ENCODE measurements at places on chromosomes 3 and 15.

DNA sequence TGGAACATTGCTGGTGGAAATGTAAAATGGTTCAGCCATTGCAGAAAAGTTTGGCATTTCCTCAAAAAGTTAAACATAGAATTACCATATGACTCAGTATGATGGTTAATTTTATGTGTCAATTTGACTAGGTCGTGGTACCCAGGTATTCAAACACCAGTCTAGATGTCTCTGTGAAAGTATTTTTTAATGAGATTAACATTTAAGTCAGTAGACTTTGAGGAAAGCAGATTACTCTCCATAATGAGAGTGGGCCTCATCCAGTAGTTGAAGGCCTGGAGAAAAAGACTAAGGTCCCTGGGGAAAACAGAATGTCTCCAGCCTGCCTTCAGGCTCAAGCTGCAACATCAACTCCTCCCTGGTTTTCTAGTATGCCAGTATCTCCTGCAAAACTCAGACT is 42.3 kb upstream of the TMEM87A start:
- peak; percentile 4 for DNase-seq

DNA sequence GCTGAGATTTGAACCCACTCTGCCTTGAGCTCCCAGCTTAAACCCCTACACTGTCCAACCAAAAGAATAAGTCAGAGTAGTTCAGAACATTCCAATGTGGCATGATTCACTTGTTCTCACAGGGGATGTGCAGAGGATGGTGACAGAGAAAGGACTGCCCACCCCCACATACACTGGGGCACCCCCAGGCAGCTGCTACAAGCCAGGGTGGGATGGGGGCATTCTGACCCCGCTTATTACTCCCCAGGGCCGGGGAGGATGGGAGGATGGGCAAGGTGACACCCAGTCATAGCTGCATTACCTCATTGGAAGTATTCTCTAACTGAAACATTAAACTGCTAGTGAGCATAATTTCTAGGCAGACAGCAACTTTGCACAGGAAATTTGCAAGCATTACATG is 126.0 kb upstream of the PRR20G start:
- no peak for DNase-seq

DNA sequence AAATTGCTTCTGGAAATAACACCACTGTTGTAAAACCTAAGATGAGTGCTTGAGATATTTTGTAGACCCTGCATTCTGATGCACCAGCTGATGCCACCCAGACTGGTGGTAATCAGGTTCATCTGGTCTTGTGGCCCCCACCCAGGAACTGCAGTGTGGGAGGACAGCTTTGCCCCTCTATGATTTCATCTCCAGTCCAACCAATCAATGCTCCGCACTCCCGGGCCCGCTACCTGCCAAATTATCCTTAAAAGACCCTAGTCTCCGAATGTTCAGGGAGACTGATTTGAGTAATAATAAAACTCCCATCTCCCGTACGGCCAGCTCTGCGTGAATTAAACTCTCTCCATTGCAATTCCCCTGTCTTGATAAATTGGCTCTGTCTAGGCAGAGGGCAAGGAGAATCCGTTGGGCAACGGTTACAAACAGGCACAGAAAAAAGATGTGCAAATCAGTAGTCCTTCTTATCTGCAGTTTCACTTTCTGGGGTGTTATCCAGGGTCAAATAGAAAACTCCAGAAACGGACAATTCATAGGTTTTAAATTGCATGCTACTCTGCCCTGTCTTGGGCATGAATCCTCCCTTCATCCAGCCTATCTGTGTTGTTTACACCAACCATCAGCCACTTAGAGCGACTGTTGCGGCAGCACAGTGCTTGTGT is 29.2 kb upstream of the TRPM1 start:
- no peak for DNase-seq

- DNase-seq = no peak
These were observed 373.3 kb downstream of the GAP43 start for GRCh38 chr3:115996420-115997108.

DNA sequence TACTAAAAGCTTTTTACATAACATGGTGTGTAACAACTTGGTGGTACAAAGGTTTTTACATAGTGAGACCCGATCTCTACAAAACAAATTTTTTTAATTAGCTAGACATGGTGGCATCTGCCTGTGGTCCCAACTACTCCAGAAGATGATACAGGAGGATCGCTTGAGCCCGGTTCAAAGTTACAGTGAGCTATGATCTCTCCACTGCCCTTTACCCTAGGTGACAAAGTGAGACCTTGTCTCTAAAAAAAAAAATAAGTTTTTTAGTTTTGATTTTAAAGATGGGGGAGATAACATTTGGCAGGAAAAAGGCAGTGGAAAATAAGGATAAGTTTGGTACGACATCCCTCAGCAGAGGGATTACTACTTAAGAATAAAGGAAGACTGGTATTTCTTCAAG is 5.9 kb downstream of the FAM162A start:
- no peak for DNase-seq

- DNase-seq = no peak
These were observed 3.9 kb downstream of the CIAO2A start for GRCh38 chr15:64089543-64090280.

DNA sequence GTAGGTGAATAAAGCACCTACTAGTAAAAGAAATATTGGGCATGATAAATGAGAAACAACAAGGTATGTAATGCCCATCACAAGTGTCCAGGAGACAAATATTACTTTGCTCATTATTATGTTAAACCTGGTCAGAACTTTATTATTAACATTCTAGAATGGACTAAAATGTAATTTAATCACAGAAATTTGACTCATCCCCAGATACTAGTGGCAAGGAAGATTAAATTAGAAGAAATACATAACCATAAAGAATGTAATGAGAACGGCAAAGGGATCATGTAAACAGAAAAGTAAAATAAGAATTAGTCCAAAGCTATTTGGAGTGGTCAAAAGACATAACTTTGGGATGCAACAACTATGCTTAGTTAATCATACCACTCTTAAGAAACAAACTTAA is 71.2 kb upstream of the STAC start:
- no peak for DNase-seq

DNA sequence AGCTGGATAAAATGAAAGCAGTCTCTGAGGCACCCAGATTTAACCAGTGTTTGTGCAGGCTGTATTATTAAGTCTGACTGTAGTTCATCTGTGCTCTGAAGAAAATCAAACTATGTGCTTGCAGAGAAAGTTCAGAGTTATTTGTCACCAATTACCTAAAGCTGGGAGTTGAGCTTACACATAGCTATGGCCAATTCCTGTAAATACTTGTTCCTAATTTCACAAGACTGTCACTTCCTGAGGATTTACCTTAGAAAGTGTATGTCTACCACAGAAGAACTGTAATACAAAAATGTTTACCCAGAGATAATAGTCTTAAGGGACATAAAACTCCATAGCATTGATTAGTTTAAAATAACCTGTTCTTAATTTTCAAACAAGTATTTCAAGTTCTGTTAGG is 628.4 kb upstream of the TGFBR2 start:
- no peak for DNase-seq

GRCh38 chr15:57611938-57612337 is 20.2 kb downstream of the MYZAP start:
- no peak for DNase-seq

DNA sequence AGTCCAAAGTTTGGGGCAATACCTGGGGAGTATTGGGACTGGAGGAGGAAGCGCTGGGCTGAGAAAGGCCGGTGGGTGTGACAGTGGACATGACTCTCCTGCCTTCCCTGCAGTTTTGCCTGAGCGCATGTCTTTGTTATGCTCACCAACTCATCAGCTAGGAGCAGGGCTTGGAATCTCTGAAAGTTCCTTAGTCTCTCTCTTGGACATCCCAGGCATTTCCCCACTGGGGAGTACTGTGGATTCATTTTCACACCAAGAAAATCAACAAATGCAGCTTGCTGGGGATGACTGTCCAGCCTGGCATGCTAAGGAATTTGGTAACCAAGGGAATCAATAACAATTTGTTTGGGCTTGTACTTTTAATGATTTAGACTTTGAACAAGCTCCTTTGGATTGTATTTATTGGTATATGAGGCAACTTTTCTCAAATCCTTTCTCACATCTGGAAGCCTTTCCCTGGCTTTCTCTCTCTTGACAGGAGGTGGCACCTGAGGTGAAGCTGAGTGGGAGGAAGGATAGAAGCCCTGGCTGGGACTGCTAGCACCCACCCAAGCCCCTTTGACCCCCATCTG is 48.5 kb upstream of the CHST2 start:
- peak; percentile 62 for DNase-seq

DNA sequence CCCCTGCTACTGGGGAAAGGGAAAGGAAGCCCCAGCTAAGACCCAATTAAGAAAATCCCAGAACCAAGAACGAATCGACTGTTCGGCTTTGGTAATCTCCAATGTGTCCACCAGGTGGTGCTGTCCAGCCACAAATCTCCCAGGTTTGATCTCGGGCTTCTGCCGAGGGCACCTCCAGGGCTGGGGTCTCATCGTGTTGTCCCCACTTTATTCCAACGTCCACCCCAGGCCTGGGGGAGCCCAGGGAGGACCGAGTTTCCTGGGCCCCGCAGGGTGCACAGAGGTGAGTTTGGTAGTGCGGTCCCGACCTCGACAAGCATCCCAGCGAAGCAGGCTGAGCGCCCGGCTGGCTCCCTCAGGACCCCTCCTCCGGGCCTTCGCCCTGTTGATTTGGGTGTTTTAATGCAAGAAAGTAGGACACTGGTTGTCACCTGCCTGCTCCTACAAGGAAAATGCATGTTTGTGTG is 185.1 kb downstream of the GOLGA6L6 start:
- DNase-seq = no peak

All from fibroblast of skin of left quadriceps (primary cell).